CD4-positive, alpha-beta T cell (primary cell): ENCODE measurements at places on chromosomes 2 and 18. TPM values are rescaled to one million over a fixed set of nuclear protein-coding genes. Genes with fewer than 3 reads are reported as not detected.

Gene COLEC11
- total RNA-seq, result not detected

GRCh38 chr2:241767464-241768250, 9.0 kb upstream of the GAL3ST2 start:
- DNase-seq, result no peak

DNA sequence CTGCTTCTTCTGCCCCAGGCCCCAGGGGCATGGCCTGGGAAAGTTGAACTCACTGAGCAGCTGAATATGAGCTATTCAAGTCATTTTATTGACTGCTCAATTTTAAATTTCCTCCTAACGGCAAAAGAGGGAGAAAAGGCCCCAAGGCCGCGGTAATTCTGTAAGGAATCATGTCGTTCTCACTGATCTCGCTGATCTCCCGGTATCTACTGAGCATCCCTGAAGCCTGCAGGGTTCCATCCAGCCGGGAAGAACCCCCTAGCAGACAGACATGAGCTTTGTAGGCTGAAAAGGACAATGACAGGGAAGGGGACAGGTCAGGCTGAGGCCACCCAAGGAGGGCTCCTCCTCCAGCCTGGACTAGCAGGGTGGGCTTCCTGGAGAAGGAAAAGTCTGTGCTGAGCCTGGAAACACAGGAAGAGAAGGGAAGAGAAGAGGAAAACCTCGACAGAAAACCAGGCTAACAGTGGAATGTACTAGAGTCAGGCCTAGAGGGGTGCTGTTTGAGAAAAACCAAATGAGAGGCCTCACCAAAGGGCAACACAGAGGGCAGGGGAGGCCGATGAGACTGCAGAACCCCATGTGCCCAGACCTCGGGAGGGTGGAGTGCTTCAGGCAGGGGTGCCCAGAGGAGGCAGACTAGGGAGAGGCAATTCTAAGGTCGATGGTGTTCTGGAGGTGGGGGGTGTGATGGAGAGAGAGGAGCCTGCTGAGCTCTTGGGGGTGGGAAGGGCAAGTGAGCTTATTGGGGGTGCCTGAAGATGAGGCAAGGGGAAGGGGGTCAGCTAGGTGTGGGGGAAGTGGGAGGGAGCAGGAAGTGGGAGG, 2.9 kb upstream of the NPPC start:
- DNase-seq, result no peak

- DNase-seq, result no peak
Observed at GRCh38 chr2:172244419-172245130, 141.9 kb upstream of the DLX2 start.

- no peak for DNase-seq
Observed at GRCh38 chr2:23555944-23556343, 171.0 kb downstream of the KLHL29 start.
